GM06990 (cell line): ENCODE measurements at places on chromosomes 12 and 14.
A peak's percentile ranks its signal among the peaks of the same experiment; 100 is the strongest.

GRCh38 chr12:123529686-123530085 lies 3.8 kb downstream of the RILPL1 start:
- no peak for DNase-seq

- peak; percentile 74 for DNase-seq
These were observed 12.0 kb downstream of the CFAP73 start for GRCh38 chr12:113161415-113162016.

- DNase-seq: no peak
These were observed 308.2 kb upstream of the FBXO33 start for GRCh38 chr14:39740454-39740853.

DNA sequence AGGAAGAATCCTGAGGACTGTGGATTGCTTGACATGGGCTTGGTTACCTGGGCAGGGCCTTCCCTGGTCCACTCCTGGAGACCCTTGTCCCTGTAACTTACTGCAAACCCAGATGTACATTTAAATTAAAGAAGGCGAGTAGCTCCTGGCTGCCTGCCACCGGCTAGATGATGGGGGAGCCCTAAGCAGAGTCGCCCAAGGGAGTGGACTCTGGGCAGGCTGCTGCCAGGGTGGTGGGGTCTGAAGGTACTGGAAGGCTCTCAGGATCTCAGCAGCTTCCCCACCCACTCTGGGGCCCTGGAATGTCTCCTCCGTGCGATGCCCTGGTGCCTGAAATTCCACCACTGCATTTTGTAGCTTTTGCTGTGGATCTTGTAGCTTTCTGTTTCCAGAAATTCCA lies 74.7 kb downstream of the FBXL14 start:
- DNase-seq: no peak

GRCh38 chr14:96466918-96467317 lies 35.3 kb upstream of the PAPOLA start:
- DNase-seq: no peak

- DNase-seq: peak; percentile 29
These were observed 4.4 kb upstream of the CSRNP2 start for GRCh38 chr12:51087818-51088217.

GRCh38 chr14:76918256-76918781 lies 92.1 kb downstream of the LRRC74A start:
- DNase-seq: no peak

GRCh38 chr12:104258476-104259067 lies 43.0 kb downstream of the TXNRD1 start:
- DNase-seq: no peak

- no peak for DNase-seq
These were observed 158.3 kb downstream of the ADGRD1 start for GRCh38 chr12:131112021-131112420.

GRCh38 chr12:20044351-20044750 lies 324.0 kb upstream of the PDE3A start:
- no peak for DNase-seq
